ENCODE measurements at places on chromosomes 16 and 17. TPM values are rescaled to one million over a fixed set of nuclear protein-coding genes. Genes with fewer than 3 reads are reported as not detected.

The USB1 gene
- 35.7 TPM for total RNA-seq

The TEFM gene
- 8.4 TPM for total RNA-seq

The LGALS9 gene
- 64.7 TPM for total RNA-seq

The CIAO3 gene
- total RNA-seq, result 33.7 TPM

The NXPH3 gene
- not detected for total RNA-seq

The KRT14 gene
- not detected for total RNA-seq

The ACSM5 gene
- total RNA-seq, result not detected

The BAHCC1 gene
- total RNA-seq, result 0.22 TPM

GRCh38 chr16:787978-788398 lies at the start of gene RPUSD1:
Gene RPUSD1, minus strand, starts transcription at chr16:788381. Its CDS starts 644 bp downstream, at chr16:787737.
- H3K27ac ChIP-seq, result peak within 1 kb of the TSS; percentile 67
- H3K4me1 ChIP-seq, result peaks cover 6% of the 10 kb centered on the region
- no peaks in the 10 kb centered on the region for H3K36me3 ChIP-seq
- DNase-seq, result no peak
- H3K27me3 ChIP-seq, result no peaks in the 10 kb centered on the region
- H3K4me3 ChIP-seq, result peak within 1 kb of the TSS; percentile 90

- no peaks in the 10 kb centered on the region for H3K27me3 ChIP-seq
- no peak overlapping the region for H3K4me3 ChIP-seq
- no peaks in the 10 kb centered on the region for H3K4me1 ChIP-seq
- DNase-seq, result no peak
Measured at GRCh38 chr17:80358861-80359260, 56.1 kb upstream of the ENDOV start.

- no peak for DNase-seq
- no peak overlapping the region for H3K4me3 ChIP-seq
- H3K27ac ChIP-seq, result peak overlapping the region; percentile 73
Measured at GRCh38 chr16:71851746-71852145, 6.0 kb downstream of the ATXN1L start.

GRCh38 chr16:57590654-57591085 lies 37.8 kb upstream of the ADGRG1 start:
- no peaks in the 10 kb centered on the region for H3K36me3 ChIP-seq
- peaks cover 27% of the 10 kb centered on the region for H3K4me1 ChIP-seq
- H3K27ac ChIP-seq, result peak overlapping the region; percentile 14
- H3K4me3 ChIP-seq, result no peak overlapping the region
- H3K27me3 ChIP-seq, result no peaks in the 10 kb centered on the region
- DNase-seq, result no peak

GRCh38 chr16:21130811-21131210 lies 19.8 kb downstream of the DNAH3 start:
- no peak for DNase-seq
- peaks cover 2% of the 10 kb centered on the region for H3K4me1 ChIP-seq
- H3K36me3 ChIP-seq, result peaks cover 3% of the 10 kb centered on the region
- peaks cover 8% of the 10 kb centered on the region for H3K27me3 ChIP-seq
- no peak overlapping the region for H3K27ac ChIP-seq
- H3K4me3 ChIP-seq, result no peak overlapping the region

DNA sequence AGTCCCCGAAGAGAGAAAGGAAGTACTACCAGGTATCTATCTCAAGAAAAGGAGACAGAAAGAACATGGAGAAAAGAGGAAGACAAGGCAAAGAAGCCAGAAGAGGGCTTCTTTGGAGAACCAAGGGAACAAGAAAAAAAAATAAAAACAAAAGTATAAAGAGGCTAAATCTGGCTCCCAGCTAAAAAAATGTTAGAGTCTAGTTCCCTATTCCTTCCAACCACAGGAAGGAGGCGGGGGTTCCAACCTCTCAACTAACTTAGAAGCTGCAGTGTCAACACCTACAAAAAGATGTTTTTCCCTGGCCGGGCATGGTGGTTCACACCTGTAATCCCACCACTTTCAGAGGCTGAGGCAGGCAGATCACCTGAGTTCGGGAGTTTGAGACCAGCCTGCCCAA lies 13.4 kb downstream of the UTP6 start:
- no peak overlapping the region for H3K4me3 ChIP-seq
- H3K4me1 ChIP-seq, result peaks cover 3% of the 10 kb centered on the region
- peaks cover 2% of the 10 kb centered on the region for H3K36me3 ChIP-seq
- no peak overlapping the region for H3K27ac ChIP-seq
- no peaks in the 10 kb centered on the region for H3K27me3 ChIP-seq
- no peak for DNase-seq

DNA sequence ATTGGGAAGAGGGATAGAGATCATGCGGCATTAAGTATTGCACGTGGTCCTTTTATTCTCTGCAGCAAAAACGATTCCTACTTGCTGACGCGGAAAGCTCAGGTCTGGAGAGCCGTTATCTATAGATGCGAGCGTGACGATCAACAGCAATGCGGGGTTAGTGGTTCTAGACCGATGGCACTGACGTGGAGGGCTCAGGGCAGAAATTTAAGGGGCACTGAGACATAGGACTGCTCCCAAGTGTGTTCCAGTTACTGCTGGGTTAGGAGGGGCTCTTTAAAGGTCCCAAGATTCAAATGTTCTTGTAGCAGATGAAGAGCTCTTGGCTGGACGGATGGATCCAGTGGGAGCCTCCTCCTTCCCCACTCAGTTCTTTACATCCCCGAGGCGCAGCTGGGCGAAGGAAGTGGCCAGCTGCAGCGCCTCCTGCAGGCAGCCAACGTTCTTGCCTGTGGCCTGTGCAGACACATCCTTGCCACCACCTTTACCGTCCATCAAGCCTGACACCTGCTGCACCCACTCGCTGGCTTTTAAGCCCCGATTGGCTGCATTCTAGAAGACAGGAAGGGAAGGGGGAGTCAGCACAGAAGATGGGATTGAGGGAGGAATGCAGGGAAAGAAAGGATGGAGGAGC lies 732 bp upstream of the EXOSC6 start:
- no peak for DNase-seq
- no peak overlapping the region for H3K4me3 ChIP-seq
- peak overlapping the region; percentile 85 for H3K27ac ChIP-seq
- H3K36me3 ChIP-seq, result no peaks in the 10 kb centered on the region

DNA sequence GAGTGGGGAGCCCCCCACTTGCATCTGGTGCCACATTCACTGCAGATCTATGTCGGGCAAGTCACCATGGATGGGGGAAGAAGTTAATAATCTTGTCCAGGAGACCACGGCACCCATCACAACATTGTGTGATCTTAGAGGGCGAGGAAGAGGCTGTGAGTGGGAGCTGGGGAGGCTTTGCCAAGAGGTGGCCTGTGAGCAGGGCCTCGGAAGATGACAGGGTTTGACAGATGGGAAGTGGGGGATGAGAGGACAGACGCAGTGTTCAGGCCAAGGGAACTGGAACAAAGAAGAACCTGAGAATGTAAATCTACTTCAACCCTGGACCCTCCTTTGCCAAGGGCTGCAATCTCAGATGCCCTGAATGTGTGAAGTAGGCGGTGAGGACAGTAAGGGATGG lies 12.4 kb downstream of the ACE start:
- H3K4me3 ChIP-seq, result no peak overlapping the region
- H3K4me1 ChIP-seq, result peaks cover 2% of the 10 kb centered on the region
- H3K36me3 ChIP-seq, result no peaks in the 10 kb centered on the region

- peak overlapping the region; percentile 86 for H3K27ac ChIP-seq
- no peaks in the 10 kb centered on the region for H3K27me3 ChIP-seq
- peak overlapping the region; percentile 84 for H3K4me3 ChIP-seq
Measured at GRCh38 chr16:9099131-9099625, 7.7 kb downstream of the HAPSTR1 start.

- H3K4me3 ChIP-seq, result no peak overlapping the region
- H3K36me3 ChIP-seq, result peaks cover 2% of the 10 kb centered on the region
- DNase-seq, result no peak
- peaks cover 6% of the 10 kb centered on the region for H3K4me1 ChIP-seq
- H3K27ac ChIP-seq, result no peak overlapping the region
Measured at GRCh38 chr17:50451943-50452629, 16.6 kb downstream of the CHAD start.

All from T-helper 17 cell (primary cell).